ENCODE measurements at places on chromosomes 4 and X. TPM values are rescaled to one million over a fixed set of nuclear protein-coding genes. Genes with fewer than 3 reads are reported as not detected.

DNA sequence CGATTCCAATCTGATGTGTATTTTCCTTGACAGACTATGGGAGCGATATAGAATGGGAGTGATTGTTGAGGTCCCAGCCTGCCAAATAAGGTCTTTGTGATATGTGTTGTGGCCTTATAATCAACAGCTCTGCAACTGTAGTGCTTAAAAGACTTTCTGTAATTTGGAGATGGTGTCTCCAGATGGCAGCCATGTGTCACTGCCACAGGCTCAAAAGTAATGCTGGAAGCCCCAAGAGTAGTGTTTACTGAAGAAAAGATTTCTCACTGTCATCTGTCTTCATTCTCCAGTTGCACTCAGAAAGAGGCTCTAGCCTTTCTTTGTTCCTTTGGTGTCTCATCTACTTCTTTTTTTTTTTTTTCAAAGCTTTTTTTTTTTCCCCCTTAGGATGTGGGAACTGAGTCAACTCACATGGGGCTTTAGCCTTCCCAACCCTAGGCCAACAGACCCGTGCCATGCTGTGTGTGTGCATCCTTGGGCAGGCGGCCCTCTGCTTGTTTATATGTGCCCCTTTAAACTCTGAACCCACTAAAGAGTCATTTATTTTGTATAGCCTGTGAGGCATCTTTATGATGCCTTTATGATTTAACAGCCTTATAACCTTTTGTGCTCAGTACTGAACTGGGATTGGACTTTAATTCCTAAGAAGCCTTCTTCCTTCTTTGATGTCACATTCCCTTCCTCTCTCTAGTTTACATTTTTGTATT, 15.6 kb downstream of the SRPX2 start:
- DNase-seq = no peak

DNA sequence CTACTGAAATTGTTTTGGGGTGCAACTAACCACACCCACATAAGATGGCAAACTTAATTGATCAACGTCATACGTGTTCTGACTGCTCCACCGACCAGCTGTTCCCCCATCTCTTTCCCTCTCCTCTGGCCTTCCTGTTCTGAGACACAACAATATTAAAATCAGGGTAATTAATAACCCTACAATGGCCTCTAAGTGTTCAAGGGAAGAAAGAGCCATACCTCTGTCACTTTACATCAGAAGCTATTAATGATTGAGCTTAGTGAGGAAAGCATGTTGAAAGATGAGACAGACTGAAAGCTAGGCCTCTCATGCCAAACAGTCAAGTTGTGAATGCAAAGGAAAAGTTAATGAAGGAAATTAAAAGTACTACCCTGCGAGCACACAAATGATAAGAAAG, 173.9 kb upstream of the FTHL17 start:
- DNase-seq = no peak

DNA sequence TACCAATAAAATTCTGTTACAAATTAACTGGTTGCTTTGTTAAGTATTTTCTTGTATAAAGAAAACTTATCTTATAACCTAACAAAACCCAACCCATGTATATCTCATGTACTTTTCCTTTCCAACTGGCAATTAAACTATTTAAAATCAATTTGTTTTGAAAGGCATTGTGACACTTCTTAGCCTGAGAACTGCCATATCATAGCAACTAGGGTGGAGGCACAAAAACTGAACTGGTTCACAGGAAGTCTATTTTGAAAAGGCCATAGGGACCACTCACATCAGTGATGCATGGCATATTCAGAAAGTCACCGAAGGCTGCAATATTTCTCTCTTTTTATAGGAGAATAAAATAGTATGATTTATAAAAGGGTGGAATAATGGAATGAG, 40.5 kb upstream of the ARSJ start:
- DNase-seq = no peak

GRCh38 chrX:154013001-154013421, 6.7 kb downstream of the IRAK1 start:
- DNase-seq = no peak

DNA sequence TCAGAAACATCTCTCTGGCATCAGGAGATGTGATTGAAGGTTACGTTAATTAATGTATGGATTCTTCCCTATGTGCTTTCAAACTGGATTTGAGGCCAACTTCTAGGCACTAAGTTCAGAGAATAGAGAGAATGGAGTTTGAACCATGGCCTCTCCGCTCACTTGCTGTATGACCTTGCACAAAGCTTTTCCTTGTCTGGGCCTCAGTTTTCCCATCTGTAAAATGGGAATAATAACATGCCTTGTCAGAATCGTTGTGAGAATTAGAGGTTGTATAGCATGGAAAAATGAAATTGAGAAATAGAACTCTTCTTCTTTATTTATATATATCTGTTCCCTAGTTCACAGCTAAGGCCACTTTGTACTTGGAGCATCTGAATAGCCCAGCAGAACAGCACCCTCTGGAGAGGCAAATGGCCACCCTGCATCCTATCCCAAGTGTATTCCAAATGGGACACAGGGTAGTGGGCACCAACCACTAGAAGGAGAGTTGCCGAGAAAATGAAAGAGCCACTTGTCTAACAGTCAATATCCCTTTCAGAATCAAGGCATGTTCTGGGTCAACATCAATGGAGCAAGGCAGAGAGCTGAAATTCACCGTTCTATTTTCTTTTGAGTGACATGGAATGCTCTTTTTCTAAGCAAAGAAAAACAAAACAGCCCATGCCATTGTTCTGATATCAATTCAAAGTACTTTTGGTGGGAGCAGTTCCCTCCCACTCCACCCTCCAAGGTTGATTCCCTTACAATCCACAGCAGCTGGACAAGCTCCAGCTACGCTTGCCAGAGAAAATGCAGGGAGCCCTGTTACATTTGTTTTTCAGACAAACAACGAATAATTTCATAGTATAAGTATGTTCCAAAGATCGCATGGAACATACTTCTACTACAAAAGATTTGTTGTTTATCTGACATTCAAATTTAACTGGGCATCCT, 23.3 kb upstream of the MTM1 start:
- no peak for DNase-seq

GRCh38 chr4:25427871-25428270, 50.8 kb downstream of the ANAPC4 start:
- no peak for DNase-seq

GRCh38 chrX:39409246-39409917, 608.1 kb downstream of the MID1IP1 start:
- DNase-seq = no peak

Gene AKAP14
- not detected for polyA plus RNA-seq

Gene SSX2
- not detected for polyA plus RNA-seq

Gene FOXO4
- polyA plus RNA-seq = 2.8 TPM

Gene TGIF2LX
- not detected for polyA plus RNA-seq

Gene TMEM164
- polyA plus RNA-seq = 3.2 TPM

Gene MAP7D2
- 0.12 TPM for polyA plus RNA-seq

Gene WFS1
- polyA plus RNA-seq = 3.4 TPM

Gene SLC2A9
- 1.8 TPM for polyA plus RNA-seq
